ENCODE measurements at places on chromosomes 12 and 14. TPM values are rescaled to one million over a fixed set of nuclear protein-coding genes. Genes with fewer than 3 reads are reported as not detected.

GRCh38 chr12:12366701-12367481 lies 10.0 kb downstream of the BORCS5 start:
- H3K4me1 ChIP-seq = peaks cover 33% of the 10 kb centered on the region
- H3K36me3 ChIP-seq = peaks cover 15% of the 10 kb centered on the region
- H3K4me3 ChIP-seq = no peak overlapping the region
- H3K27ac ChIP-seq = no peak overlapping the region

DNA sequence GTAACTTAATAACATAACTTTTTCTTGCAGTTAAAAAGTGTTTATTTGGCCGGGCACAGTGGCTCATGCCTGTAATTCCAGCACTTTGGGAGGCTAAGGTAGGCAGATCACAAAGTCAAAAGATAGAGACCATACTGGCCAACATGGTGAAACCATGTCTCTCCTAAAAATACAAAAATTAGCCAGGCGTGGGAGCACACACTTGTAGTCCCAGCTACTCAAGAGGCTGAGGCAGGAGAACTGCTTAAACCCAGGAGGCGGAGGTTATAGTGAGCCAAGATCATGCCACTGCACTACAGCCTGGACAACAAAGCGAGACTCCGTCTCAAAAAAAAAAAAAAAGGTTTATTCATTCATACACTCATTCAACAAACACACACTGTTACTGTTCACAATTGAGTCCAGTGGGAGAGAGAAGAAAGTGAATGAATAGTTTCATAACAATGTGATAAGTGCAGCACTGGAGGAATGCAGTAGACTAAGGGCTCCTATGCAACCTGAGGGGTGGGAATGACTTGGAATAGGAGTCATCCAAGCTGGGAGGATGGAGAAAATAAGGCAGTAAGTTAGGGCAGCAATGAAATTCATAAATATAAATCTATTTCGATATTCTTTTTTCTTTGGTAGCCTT lies 19.8 kb downstream of the DAD1 start:
- H3K27me3 ChIP-seq = no peaks in the 10 kb centered on the region
- peak overlapping the region; percentile 97 for H3K27ac ChIP-seq
- peak overlapping the region; percentile 85 for H3K4me3 ChIP-seq
- H3K36me3 ChIP-seq = peaks cover 67% of the 10 kb centered on the region
- no peak for DNase-seq
- H3K4me1 ChIP-seq = peaks cover 71% of the 10 kb centered on the region

- peaks cover 83% of the 10 kb centered on the region for H3K4me1 ChIP-seq
- H3K27me3 ChIP-seq = no peaks in the 10 kb centered on the region
- no peak overlapping the region for H3K4me3 ChIP-seq
- H3K36me3 ChIP-seq = peaks cover 50% of the 10 kb centered on the region
These were observed 32.2 kb downstream of the SUSD6 start for GRCh38 chr14:69643430-69644200.

GRCh38 chr14:65412856-65413738 lies 567 bp downstream of the FUT8 start:
- H3K27ac ChIP-seq = peak overlapping the region; percentile 77
- no peaks in the 10 kb centered on the region for H3K27me3 ChIP-seq
- H3K4me1 ChIP-seq = peaks cover 33% of the 10 kb centered on the region

DNA sequence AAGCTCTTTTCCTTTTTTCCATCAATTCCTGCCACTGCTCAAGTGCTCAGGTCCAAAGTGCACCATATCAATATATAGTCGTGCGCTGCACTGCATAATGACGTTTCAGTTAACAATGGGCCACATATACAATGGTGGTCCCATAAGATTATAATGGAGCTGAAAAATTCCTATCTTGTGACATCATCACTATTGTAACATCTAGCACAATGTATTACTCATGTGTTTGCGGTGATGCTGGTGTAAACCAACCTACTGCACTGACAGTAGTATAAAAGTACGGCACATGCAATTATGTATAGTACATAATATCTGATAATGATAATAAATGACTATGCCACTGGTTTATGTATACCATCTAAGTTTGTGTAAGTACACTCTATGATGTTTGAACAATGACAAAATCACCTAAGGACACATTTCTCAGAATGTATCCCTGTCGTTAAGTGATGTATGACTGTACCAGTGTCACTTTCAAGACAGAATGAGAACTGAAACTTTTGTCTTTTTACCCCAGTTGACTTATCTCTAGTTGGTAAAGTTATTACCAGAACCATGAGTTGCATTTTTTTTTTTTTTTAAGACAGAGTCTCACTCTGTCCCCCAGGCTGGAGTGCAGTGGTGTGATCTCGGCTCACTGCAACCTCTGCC lies 53.7 kb upstream of the INSM2 start:
- H3K4me1 ChIP-seq = peaks cover 5% of the 10 kb centered on the region
- no peak overlapping the region for H3K27ac ChIP-seq
- DNase-seq = no peak
- H3K36me3 ChIP-seq = no peaks in the 10 kb centered on the region
- H3K27me3 ChIP-seq = peaks cover 10% of the 10 kb centered on the region

DNA sequence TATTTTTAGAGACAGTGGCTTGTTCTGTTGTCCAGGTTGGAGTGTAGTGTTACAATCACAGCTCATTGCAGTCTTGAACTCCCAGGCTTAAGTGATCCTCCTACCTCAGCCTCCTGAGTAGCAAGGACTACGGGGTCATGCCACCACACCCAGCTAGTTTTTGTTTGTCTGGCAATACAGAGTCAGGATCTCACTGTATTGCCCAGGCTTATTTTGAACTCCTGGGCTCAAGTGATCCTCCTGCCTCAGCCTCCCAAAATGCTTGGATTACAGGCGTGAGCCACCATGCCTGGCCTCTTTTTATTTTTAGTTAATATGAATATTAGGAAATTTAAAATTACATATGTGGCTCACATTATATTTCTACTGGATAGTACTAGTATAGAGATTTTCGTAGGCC lies 28.9 kb downstream of the PPTC7 start:
- no peak for DNase-seq
- peaks cover 29% of the 10 kb centered on the region for H3K36me3 ChIP-seq
- no peaks in the 10 kb centered on the region for H3K27me3 ChIP-seq
- peaks cover 60% of the 10 kb centered on the region for H3K4me1 ChIP-seq
- H3K27ac ChIP-seq = no peak overlapping the region
- no peak overlapping the region for H3K4me3 ChIP-seq

The B4GALNT3 gene
- 1.1 TPM for total RNA-seq

The STXBP6 gene
- total RNA-seq = not detected
